Skeletal muscle cell (primary cell): ENCODE measurements at places on chromosomes 7 and 10.

- no peak for DNase-seq
Measured at GRCh38 chr7:15490291-15490690, 71.5 kb downstream of the AGMO start.

GRCh38 chr7:102068846-102069245, 217.8 kb upstream of the SH2B2 start:
- no peak for DNase-seq

DNA sequence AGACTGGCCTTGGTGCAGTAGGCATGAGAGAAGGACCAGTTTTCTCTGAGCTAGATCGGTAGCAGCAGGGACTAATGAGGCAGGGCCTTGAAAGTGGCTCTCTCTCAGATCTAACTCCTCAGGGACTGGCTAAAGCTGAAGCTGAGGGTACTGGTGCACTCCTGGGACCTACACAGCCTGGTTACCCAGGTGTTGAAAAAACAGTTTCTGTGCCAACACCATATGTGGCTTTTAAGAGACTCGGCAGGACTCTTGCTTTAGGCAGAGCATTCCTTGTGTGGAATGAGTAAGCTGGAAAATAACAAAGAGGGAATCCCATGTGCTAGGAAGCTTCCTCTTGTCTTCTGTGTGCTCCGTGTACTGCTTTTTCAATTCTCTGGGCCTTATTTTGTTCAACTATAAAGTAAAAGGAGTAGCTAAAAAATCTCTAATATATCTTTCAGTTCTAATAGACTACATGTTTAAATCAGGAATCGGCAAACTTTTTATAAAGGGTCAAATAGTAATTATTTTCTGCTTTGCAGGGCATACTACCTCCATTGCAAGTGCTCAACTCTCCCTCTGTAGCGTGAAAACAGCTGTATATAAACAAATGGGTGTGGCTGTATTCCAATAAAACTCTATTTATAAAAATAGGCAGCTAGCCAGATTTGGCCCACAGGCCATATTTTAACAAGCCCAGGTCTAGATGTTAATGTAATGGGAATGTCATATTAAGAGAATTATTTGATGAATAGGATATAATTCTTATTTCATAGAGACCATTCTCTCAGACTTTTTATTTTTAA, 186.1 kb upstream of the KAT6B start:
- peak; percentile 2 for DNase-seq

DNA sequence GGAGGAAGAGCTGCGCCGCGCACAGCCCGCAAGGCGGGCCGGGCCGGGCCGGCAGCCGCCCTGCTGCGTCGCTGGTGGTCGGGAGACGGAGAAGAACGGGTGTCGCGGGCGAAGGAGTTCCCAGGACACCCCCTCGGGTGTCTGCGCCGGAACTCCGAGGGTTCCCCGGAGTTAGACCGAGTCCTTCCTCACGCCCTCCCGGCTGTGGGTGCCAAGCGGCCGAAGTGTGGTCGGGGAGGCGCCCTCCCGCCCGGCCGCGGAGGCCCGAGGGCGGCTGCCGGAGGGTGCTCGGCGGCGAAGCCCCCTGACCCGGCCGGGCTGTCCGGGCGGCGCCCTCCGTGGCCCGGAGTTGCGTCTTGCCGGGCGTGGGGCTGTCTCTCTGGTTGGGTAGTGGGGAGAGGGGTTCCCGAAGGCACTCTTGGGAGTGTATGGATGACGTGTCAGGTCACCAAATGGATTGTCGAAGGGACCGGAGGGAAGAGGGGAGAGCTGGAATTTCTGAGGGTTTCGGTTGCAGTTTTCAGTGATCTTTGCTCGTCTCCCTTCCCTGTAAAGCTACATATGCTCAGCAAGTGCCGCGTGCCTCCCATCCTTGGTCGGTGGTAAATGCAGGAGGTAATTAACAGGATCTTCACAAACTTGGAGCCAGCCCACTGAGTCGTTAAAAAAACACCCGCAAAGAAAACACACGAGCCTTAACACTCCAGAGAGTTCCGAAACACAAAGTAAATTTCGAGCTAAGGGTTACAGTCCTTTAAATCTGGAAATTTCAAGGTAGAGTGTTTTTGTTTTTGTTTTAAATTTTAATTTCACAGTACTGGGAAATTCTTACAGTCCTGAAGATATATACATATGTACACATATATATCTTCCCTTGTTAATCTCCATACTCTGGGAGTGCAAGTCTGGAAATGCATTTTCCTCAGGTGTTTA, 871 bp downstream of the ST7 start:
- DNase-seq = peak; percentile 51

GRCh38 chr10:61148451-61148850, 204.5 kb upstream of the RHOBTB1 start:
- no peak for DNase-seq

DNA sequence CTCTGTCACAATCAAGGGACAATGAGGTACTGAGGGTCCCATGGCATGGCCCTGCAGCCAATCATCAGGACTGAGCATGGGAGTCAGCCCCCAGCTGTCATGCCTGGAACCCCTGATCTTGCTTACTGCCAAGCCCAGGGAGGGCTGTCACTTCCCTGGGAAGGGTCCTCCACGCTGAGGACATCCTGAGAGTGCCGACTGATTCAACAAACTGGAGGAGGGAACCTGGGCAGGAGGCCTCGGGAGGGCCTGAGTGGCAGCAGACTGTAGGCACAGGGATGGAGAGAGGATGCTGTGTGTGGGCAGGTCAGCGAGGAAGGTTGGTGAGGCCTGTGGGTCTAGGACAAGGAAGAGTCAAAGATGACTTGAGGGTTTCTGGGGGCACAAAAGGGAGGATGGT, 154.3 kb downstream of the ZNF248 start:
- no peak for DNase-seq

GRCh38 chr7:106841896-106842390, 23.1 kb upstream of the PIK3CG start:
- no peak for DNase-seq

DNA sequence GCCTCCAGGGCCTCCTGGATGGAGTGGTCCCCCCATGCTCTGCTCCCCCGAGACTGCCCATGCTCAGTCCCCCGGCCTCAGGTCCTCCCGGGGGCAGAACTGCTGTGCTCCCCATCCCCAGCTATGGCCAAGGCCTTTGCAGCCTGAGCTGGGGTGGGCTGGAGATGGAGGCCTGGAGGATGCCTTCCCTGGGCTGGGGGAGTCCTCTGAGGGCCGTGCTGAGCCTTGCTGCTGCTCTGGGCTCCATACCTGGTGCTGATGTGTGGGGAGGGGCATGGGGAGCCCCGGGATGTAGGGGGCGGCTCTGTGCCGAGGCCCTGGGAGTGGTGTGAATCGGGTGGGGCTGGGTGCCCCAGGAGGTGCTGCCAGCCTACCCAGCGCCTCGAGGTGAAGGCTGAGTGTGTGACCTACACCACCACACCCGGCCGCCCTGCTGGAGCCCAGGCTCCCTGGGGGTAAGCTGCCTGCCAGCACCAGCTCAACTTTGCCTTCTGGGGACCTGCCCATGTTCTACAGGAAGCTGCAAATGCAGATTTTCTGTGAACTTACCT, 109.5 kb downstream of the UNCX start:
- no peak for DNase-seq

DNA sequence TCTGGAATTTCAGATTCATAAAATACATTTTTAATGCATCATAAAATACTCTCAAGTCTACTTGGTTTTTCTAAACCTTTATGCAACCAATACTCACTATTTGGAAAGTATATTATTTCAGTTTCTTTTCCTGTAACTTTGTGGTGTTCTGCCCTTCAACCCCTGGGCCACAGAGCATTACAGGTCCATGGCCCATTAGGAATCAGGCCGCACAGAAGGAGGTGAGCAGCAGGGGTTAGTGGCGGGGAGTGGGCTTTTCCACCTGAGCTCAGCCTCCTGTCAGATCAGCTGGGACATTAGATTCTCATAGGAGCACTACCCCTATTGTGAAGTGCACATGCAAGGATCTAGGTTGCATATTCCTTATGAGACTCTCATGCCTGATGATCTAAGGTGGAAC, 9.7 kb downstream of the SNX13 start:
- DNase-seq = no peak
